Heart left ventricle (tissue), 16 donors: ENCODE measurements at places on chromosomes 6 and 20. TPM values are rescaled to one million over a fixed set of nuclear protein-coding genes. Genes with fewer than 3 reads are reported as not detected.

DNA sequence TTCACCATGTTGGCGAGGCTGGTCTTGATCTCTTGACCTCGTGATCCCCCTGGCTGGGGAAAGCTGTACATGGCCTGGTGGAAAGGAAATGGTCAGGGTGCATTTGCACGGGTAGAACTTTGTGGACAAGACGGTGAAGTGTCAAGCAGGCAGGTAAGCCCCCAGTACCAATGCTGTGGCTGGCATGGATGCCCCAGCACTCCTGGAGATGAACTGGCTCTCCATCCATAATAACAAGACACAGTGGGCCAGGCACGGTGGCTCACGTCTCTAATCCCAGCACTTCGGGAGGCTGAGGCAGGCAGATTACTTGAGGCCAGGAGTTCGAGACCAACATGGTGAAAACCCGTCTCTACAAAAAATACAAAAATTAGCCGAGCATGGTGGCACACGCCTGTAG lies 37.3 kb upstream of the TMEM181 start:
- no peak for DNase-seq

DNA sequence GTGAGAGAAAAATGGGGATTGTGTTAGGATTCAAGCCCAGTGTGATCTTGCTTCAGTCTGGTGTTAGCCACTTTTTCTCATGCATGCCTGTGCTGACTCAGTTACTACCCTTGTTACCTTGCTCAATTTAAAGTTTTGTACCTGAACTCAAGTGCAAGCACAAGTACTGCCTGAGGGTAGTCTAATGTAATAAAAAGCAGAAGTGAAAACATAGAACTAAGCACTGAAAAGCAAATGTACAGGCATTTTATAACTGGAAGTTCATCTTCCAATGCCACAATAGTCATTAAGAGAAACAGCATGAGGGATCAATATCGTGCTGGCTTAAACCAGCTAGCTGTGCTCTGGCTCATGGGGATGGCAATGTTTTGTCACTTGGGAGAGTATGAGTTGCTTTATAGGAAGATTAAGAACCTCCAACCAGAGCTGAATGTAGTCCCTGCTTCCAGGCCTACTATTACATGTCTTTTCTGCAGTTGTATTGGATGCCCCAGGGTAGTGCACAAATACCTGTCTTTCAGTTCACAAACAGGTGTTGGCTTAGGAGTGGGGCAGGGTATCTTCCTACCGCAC lies 48.7 kb downstream of the SLC35F1 start:
- DNase-seq = no peak

DNA sequence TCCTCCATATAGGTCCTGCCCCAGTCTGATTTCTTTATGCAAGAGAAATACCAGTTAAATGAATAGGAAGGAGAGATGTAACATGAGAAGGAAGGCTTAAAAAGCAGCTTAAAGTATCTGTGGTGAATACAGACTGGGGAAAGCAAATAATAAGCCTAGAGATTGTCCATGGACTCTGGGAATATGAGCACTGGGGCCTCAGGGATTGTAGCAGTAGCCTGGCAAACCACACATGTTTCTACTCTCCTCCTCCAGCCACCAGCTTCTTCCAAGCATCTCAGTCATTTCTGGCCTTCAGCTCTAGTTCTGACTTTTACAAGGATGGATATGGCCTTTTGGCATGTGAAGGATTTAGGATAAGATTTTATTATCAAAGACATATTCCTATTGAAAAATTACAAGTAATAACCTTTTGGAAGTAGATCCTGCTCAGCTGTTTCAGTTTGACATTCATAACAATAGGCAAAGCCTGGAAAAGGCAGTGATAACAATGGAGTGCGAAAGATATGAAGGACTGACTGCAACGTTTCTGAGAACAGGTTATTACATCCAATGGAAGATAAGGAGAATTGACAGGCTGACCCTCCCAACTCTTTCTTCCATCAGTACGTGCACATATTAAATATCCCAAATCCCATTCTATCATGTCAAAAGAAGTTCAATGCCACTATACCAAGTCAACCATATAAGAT lies 41.6 kb downstream of the CYP39A1 start:
- DNase-seq = no peak

GRCh38 chr20:45816951-45817350 lies 4.5 kb downstream of the UBE2C start:
- DNase-seq = no peak

GRCh38 chr20:46994341-46994740 lies 99.7 kb downstream of the EYA2 start:
- DNase-seq = no peak

- no peak for DNase-seq
Measured at GRCh38 chr6:167221400-167222201, 63.8 kb upstream of the GPR31 start.

GRCh38 chr20:35200267-35200666 lies 26.2 kb upstream of the MMP24 start:
- no peak for DNase-seq

DNA sequence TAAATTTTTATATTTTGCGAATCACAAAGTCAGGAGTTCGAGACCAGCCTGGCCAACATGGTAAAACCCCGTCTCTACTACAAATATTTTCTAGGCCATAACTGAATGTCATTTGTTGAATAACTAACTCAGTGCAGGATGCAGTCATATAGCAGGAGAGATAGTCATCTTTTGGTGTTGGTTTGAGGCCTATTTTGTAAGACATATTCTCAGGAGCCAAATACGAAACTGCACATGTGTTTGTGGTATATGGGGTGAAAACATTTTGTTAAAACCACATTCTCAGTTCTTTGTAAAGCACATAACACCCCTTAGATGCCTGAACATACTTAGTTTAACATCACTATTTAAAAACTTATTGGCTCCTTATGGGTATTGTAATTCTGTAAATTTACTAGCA lies 4.7 kb upstream of the ENPP5 start:
- no peak for DNase-seq

DNA sequence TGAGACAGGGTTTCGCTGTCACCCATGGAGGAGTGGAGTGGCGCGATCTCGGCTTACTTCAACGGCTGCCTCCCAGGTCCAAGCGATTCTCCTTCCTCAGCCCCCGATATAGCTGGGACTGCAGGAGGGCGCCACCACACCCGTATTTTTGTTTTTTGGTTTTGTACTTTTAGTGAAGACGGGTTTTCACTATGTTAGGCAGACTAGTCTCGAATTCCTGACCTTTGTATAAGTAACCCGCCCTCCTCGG lies 115.4 kb upstream of the BTN3A2 start:
- DNase-seq = no peak

DNA sequence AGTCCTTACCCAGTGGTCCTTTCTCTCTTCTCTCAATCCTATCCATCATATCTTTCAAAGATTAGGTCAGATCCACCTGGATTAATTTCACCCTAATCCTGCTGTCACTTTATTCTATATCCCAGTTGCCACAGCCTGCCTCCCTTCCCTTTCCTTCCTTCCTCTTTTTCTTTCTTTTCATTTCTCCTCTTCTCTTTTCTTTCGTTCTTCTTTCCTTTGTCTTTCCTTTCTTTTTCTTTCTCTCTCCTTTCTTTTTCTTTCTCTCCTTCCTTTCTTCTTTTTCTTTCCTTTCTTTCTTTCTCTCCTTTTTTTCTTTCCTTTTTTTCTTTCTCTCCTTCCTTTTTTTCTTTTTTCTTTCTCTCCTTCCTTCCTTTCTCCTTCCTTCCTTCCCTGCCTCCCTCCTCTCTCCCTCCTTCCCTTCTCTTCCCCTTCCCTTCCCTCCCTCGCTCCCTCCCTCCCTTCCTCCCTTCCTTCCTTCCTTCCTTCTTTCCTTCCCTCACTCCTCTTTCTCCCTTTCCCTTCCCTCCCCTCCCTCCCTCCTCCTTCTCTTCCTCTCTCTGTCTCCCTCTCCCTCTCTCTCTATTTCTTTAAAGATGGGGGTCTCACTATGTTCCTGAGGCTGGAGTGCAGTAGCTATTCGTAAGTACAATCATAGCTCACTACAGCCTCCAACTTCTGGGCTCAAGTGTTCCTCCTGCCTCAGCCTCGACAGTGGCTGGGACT lies 15.1 kb upstream of the RPN2 start:
- no peak for DNase-seq

GRCh38 chr6:56531839-56532595 lies 110.7 kb downstream of the DST start:
- no peak for DNase-seq

DNA sequence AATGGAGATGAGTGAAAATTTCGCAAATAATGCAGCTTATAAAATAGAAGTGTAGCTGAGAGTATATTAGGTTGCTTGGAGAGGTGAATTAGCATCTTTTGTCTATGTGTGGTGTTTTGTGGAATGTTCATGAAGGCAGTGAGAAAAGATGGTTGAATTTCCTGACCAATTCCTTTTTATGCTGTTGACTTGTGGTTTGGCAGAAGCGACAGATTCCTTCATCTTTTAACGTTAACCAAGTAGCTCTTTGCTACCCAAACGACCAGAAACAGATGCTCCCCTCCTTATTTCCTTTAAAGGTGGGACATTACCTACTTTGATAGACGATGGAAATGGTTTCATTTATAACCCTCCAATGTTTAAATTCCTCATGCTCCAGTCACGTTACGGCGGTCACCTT lies 390.5 kb downstream of the QKI start:
- no peak for DNase-seq

SMIM28 gene
- total RNA-seq = not detected

SLC22A3 gene
- 3.0 TPM for total RNA-seq

TFAP2C gene
- not detected for total RNA-seq

PKIB gene
- total RNA-seq = not detected

CFAP206 gene
- total RNA-seq = 0.25 TPM

GSTA4 gene
- 12.5 TPM for total RNA-seq

NFATC2 gene
- total RNA-seq = 7.6 TPM
